Activated CD4-positive, CD25-positive, alpha-beta regulatory T cell (primary cell): ENCODE measurements at places on chromosomes 1 and 21.

DNA sequence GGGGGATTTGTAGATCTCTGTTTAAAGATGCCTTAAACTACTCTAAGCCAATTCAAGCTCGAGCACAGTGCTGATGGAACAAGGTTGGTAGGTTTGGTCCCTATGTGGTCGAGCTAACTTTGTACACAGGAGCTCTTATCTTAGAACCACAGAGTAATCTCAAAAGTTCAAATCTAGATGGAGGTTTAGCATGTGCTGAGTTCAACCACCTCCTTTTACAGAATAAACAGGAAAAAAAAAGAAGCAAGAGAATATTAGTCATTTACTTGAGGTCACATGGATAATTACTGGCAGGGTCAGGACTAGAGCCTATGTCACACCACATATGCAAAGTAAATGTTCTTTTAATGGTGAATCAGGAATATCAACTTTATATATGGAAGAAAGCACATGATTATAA, 86.2 kb downstream of the DTL start:
- no peak for DNase-seq

DNA sequence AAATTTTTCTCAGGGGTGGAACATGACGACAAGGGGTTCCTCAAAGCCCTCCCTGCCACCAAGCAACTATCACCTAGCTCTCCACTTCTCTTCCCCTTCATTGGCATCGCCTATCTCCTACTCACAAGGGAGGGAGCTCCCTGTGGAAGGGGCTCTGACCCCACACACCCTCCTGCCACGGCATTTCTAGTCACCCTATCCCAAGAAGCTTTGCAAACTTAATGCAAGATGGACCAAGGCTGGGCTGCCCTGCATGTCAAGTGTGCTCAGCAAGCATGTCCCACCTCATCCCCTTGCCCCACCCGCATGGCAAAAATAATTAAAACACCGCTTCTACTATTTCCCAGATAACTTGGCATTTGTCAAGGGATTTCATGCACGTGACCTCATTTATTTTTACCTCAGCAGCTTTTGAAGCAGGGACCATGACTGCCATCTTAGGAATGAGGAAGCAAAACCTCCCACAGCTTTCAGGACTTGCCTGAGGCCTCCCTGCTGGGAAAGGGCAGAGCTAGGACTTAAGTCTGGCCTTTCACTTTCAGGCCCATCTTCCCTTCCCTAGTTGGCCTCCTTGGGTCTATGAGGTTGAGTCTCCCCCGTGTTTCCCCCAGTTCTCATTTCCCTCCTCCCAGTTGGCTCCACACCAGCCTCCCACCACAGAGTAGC, 161.3 kb downstream of the TSEN15 start:
- no peak for DNase-seq

DNA sequence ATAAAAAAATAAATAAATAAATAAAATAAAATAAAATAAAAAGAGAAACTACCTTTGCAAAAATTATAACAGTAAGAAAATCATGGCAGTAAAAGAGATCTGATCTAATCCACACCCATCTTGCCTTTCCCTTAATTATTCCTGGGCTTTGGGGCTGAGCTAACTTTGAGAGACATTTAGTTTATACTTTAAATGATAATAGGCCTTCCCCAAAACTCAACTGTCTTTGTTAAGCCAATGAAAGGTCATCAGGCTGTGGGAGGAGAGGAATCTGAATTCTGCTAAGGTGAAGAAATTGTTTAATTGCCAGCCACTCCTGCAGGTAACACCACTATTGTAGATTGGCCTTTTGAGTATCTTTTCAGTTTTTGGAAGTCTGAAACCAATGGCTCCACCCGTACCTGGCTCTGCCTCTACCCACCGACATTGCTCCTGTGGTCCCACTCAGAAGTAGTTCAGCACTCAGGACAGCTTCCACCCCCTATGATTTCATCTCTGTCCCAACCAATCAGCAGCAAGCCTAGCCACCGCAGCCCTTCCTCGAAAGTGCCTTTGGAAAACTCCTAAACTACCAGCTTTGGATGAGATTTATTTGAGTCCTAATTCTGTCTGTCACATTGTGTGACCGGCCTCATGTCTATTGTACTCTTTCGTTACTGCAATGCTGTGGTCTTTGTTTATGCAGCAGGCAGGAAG, 23.0 kb upstream of the PNRC2 start:
- DNase-seq, result no peak

DNA sequence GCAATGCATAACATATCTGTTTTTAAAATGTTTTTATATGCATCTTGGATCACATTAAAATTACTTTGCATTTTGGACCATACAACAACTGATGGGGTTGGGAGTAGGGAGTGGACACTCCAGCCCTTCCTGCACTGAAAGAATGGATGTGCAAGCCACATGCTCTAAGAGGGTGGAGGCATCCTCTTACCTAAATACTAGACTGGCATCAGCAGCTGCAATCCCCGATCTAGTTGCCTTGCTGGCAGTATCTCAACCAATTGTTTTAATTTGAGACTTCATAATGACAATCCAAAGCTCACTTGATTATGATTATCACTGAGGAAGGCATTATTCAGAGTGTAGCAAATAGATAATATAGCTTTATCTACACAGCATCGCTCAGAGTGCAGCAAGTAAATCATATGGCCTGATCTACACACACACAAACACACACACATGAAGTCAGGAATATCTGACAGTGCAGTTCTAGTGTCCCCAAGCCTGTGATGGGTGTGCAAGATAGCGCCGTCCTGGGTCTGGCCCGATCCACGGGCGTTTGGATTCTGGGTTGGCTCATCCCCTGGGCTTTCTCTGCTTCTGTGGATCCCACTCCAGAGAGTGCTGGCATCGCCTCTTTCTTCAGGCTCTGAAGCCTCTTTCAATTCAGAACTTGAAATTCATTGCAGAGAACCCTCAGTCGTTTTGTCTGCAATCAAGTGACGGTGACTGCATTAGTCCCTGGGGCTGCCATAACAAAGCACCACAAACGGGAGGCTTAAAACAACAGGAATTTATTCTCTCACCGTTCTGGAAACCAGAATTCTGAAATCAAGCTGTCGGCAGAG, 181.3 kb downstream of the ETS2 start:
- no peak for DNase-seq

DNA sequence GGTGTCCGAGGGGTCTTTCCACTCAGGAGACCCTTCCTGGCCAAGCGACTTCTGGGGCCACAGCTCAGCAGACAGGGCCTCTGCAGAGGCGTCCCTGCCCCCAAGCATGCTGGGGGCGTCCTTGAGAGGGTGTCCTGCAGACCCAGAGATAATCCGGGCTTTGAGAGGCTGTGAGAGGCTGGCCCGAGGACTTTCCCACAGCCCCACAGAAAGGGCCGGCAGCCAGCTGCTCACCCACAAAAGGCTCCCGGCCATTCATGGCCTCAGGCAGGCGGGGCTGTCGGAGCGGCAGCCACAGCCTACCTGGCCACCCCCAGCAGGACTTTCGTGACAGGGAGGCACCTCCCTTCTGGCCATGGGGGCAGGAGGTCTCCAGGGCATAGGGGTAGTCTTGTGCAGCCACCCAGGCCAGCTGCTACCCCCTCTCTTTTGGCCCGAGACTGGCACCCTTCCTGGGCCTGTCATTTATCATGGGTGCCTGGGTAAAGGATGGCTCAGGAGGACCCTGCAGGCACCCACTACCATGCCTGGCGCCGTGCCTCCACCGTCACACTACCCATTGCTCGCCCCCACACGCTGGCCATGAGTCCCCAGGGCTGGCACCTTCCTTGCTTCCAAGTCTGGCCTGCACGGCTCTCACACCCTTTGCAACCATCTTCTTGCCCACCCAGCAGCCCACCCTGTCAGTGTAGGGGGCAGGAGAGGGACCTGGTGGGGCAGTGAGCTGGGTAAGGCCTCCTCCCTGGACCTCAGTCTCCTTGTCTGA, 11.1 kb upstream of the TNFRSF14 start:
- no peak for DNase-seq

DNA sequence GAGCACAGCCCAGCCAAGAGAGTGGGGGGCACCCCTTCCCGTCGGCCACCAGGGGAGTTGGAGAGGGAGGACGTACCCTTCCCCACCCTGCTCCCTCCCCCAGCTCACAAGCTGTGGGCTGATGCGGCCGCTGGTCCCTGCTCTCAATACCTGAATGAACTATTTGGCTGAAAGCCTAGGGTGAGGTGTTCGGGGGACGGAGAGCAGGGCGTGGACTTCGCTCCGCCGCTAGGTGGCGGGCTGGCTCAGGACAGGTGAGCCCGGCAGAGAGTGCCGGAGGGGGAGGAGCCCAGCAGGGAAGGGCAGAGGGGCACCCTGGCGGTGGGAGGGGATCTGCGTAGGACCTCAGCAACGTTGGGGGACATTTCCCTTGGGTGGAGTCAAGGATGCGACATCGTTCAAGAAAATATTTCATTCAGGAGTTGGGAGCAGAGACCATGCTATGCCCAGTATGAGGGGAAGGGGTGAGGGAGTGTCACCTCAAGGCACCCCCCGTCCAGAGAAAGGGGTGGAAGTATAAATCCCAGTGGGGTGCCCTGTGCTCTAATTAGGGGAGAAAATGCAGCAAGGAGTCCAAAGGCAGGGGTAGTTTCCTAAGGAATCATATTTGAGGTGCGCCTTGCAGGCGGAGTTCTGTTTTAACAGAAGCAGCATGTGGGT, 12.0 kb upstream of the RHBG start:
- peak; percentile 43 for DNase-seq

DNA sequence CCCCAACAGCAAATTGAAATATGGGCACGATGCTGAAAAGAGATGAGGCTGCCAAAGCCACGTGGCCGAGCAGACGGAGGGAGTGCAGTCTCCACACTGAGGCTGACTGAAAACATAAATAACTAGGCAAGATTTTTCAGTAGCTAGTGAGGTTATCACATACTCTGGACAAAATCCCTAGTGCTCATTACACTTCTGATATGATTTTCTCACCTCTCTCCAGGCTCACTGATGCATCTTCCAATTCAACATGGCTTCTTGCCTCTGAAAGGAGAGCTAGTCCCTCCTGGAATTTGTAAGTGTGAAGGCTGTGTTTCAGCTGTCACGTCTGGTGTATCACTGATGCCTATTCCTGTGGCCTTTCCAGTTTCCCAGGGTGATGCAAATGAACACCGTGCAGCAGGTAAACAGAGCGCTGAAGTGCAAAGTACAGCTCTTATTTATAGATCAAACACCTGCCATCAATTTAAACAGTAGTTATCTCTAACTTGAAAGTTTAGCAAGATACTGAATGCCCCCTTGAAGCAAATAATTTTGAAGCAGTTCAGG, 656.1 kb downstream of the KIF26B start:
- DNase-seq, result no peak

GRCh38 chr1:68046885-68047658, 3.4 kb downstream of the DIRAS3 start:
- DNase-seq, result no peak

- no peak for DNase-seq
These were observed 34.8 kb downstream of the L1TD1 start for GRCh38 chr1:62229468-62229867.

DNA sequence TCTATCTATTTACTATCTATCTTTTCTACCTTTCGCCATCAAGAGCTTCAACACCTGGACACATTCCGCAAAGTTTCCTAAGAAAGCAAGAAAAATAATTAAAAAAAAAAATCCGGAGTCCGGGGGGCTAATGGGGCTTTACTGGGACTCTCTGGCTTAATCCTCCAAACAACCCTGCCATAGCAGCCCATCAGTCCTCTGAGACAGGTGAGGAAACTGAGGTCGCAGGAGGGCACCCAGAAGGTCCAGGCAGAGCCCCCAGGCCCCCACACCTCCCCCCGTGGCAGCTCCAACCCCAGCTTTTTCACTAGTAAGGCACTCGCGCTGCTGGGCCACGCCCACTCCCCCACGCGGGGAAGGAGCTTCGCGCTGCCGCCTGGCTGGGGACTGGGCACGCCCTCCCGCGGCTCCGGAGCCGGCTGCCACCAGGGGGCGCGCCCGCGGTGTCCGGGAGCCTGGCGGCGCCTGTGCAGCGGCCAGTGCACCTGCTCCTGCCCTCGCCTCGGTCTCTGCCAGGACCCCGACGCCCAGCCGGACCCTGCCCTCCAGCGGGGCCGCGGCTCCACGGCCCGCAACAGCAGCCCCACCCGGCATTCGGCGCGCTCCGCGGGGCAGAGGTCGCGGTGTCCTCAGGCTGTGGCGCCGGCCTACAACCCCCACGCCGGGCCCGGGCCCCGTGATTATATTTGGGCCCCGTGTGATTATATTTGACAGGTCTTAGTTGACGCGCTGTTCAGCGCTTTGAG, 54.1 kb upstream of the SAMD11 start:
- DNase-seq, result peak; percentile 57

DNA sequence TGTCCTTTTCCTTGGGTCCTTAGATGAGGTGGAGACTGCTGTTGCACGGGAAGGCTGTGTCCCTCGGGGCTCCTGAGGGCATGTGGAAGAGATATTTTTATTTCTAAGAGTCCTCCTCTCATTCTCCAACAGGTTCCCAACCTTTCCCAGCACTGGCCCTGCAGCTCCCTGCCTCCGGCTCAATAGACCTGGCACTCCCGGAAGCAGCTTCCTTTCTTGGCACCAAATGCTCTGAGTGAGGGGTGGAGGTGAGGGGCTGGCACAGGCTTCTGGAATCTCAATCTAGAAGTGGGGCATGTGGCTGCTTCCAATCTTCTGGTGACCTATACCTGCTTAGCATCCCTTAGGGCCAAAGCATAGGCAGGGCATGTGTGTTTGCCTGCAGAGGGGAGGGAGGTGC, 4.5 kb downstream of the ETV3L start:
- no peak for DNase-seq

DNA sequence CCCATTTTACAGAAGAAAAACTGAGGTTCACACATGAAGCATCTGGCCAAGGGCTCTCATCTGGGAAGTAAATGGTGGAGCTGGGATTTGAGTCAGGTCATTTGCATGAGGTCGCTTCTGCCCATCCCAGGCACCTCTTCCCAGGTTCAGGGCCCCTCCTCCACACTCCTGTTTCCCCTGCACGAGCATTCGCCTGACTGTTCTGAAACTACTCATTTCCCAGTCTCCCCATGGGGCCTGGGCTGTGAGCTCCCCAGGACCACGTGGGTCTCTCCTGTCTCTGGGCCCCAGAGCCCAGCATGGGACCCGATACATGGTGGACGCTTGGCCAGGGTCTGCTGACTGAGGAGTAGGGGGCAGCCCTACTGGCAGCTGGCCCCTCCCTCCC, 360.8 kb downstream of the MATN1 start:
- DNase-seq, result no peak

DNA sequence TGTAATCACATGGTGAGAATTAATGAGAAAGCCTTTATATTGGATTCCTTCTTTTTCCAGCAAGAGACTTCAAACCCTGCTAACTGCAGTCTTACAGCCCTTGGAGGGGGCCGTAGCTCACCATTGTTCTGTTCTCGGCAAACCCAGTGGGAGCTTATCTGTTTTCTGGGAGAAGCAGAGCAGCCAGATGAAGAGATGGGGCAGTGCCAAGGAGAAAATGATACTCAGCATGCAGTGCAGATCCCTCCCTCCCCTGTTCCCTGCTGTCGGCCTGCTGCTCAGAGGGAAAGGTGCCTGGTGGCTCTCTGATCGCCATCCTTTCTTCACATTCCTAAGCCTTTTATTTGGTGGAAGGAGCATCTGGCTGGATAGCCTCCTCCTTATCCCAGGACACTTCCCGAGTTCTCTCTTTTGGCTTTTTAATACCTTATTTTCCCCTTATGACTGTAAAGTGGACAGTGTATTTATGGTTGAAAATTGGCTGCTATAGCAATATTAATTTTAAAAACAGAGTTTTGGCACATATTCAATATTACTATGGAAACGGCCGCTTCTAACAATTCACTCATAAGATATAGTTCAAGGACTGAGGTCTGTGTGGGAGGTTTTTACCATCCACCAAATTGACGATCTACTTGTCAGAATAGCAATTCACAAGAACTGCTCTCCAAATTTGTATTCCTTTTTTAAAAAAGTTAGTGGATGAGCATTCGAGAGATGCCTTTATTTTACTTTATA, 203.4 kb downstream of the CRB1 start:
- DNase-seq, result no peak

- no peak for DNase-seq
These were observed 33.3 kb downstream of the ZNF281 start for GRCh38 chr1:200376528-200376927.
